ENCODE measurements at places on chromosomes 5 and 9.

DNA sequence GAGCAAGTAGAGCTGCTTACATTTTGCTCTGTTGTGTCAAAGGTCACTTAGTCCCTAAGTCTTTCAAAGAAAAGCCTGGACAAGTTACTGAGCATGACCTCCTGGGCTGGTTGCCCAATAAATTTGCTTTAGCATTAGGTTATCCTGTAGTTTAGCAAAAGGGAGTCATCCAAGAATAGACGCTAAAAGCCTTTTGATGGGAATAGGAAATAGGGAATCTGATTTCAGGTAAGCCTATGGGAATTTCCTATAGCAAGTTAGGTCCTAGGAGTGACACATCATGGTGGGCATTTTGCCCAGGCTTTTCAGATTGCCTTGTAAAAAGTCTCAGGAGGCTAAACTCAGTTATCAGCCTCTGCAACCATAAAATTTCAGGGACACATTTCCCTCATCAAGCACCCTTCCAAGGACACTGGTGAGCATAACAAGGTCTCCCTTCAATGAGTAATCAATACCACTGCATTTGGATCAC is 67.6 kb upstream of the RANBP3L start:
- no peak for DNase-seq

DNA sequence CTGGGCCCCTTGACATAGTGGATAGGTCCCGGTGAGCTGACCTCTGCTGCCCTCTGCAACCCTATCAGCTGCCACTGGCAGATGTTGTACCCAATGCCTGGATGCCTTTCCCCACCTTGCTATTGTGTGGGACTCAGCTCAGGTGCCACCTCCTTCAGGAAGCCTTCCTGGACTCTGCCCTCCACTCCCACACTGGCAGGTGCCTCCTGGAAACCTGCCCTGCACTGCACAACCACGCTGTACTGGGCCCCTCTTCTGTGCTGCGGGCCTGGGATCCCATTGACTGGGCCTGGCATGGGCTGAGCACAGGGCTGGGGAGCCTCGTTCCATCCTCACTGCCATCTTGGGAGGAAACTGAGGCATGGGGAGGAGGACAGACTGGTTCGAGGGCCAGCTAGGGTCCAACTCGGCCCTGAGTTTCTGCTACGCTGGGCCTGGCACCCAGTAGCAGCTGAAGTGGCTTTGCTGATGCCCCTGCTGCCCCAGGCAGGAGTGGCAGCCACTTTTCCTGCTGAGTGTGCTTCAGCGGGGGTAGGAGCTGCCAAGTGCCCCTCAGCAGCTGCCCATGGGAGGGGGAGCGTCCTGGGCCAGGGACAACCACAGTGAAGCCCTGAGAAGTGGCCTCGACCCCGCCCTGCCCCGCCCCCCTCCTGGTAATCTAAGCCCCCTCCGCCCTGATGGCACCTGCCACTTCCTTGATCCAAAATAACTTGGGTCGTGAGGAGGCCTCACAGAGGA is 1.3 kb downstream of the AK1 start:
- no peak for DNase-seq

- no peak for DNase-seq
Measured at GRCh38 chr9:17637229-17637628, 58.4 kb downstream of the SH3GL2 start.

DNA sequence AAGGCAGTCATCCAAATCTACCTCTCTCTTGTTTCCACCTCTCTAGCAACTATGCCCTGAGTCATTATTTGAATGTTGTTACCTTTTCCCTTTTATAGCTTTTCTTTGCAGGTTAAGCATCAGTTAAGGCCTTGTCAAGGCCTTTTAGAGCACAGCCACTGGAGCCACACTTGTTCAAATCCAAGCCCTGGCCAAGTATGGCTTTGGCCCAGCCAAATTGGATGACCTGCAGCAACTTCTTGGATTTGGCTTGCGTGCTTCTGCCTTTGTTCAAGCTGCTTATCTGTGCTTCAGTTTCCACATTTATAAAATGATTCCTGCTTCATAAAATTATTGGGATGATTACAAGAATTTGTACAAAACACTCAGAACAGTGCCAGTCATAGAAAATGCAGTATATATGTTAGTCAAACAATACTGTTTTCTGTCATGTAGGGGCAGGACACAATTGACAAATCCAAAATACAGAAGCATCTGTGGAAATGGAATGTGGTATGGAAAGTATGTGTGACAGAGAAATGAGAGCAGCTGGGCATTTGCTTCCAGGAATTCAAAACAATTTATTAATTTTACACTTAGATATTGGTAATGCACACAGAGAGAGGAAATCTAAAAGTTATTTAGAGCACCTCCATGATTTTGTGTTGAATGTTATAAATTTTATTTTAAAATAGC is 17.9 kb upstream of the RLN1 start:
- no peak for DNase-seq

GRCh38 chr5:1563051-1563461 is 39.3 kb upstream of the LPCAT1 start:
- DNase-seq, result no peak

GRCh38 chr5:107604990-107605389 is 65.7 kb downstream of the EFNA5 start:
- DNase-seq, result no peak

DNA sequence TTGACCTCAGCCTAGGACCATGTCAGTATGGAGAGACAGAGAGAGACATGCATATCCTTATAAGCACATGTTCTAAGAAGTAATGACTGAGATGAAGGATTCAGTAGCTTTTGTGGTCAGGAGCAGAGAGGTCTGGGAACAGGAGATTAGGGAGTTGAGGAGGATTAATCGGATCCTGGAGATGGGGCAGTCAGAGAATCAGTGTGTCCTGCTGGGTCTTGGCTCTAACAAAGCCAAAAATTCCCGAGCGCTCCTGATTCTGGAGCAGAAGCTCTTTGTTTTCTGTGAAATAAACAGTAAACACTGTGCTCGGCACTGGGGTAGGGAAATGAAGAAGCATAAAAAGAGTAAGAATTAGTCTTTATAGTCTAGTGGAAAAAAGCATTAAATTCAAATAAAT is 520.0 kb upstream of the CLINT1 start:
- DNase-seq, result no peak

DNA sequence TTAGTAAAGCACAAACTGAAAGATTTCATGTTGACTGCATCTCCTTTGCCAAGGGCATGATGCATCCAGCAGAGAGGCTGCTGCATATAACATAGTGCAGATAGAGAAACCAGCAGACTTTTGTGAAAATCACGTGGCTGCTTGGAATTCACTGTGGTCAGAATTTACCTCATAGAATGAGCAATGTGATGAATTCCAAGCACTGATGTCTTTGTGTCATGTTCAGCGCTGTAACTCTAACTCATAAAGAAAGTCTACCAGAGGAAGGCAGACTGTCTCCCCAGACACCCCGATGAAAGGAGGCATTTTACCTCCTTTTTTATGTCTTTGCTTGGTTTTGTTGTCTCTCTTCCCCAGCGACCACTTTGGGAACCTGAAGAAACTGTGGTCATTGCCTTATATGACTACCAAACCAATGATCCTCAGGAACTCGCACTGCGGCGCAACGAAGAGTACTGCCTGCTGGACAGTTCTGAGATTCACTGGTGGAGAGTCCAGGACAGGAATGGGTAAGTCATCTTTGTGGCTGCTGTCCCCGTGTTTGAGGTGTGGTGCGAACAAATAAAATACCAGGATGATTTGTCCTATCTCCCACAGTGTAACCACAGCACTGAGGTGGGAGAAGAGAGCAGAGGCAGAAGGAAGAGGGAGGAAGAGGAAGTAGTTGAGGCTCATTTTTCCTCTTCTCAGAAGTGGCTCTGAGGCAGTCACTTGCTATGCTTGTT is 42.0 kb downstream of the ITK start:
- no peak for DNase-seq

Data from NCI-H1436 treated with DMSO at 0.1 percent for 48 hours (cell line).